CMK (cell line): ENCODE measurements at places on chromosomes 1 and 21.

DNA sequence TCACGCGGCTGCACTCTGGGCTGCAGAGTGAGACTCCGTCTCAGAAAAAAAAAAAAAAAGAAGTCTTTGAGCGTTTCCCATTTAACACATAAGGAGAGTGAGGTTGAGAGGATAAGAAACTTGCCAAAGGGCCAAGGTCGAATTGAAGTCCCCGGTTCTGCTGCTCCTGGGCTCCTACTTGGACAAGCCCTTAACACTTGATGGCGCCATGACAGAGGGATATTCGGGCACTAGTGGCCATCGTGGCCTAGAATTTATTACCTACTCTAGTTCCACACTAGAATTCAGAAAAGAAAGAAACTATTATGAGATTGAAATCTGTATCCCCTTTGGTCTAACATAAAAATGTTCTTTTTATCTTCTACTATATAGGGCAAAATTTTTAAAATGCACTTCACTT is 65.7 kb upstream of the NEK2 start:
- DNase-seq: no peak

GRCh38 chr1:214008347-214008746 is 20.6 kb downstream of the PROX1 start:
- no peak for DNase-seq

DNA sequence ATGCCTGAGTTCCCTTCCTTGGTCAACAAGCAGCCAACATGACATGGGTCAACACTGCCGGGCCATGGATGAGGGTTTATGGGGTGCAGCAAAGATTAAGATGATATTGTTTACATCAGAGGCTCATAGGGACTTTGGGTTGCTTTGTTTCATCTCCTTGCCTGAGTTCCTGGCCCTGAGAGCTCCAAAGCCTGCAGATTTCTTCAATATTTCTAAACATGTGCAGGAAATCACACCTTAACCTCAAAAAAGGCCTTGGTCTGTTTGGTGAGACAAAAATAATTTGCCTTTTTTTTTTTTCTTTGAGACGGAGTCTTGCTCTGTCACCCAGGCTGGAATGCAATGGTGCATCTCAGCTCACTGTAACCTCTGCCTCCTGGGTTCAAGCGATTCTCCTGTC is 876 bp downstream of the SLAMF8 start:
- no peak for DNase-seq

GRCh38 chr1:50666849-50667248 is 243.6 kb upstream of the DMRTA2 start:
- DNase-seq: no peak

DNA sequence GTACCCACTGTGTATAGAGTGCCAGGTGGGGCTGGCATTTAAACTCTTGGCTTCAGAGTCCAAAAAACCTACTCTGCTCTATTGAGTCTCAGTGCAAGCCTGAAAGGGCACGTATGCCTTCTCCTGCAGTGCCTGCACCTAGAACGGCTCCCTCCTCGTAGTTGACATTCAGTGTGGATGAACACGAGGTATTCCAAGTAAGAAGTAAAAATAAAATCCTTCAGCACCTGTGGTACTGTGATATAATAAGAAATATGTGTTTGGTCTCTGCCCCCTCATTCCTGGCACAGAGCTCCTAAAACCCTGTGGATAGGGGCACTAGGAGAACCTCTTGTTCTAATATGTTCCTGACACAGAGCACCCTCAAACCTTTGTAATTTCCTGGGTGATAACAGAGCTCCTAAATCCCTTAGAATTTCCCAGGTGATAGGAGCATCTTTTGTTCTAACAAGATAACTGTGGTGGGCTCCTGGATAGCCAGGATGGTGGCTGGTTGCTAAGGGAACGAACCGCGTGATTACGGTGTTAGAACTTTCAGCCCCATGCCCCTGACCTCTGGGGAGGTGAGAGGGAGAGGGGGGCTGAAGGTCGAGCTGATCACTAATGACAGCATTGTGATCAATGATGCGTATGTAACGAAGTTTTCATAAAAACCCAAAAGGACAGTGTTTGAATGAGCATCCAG is 16.8 kb downstream of the UCK2 start:
- DNase-seq: no peak

DNA sequence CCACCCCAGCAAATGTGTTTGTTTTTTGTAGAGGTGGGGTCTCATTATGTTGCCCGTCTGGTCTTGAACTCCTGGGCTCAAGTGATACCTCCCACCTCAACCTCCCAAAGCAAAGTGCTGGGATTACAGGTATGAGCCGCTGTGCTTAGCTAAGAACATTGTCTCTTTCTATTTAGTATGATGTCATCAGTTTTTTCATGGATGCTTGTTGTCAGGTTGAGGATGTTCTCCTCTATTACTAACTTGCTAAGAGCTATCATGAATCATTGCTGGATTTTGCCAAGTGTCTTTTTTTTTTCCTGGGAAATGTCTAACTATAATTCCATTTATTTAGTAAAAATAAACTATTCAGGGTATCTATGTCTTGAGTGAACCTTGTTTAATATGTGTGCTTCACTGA is 19.0 kb upstream of the MPC2 start:
- DNase-seq: no peak

- DNase-seq: no peak
Observed at GRCh38 chr1:91929250-91929649, 20.0 kb upstream of the BRDT start.

DNA sequence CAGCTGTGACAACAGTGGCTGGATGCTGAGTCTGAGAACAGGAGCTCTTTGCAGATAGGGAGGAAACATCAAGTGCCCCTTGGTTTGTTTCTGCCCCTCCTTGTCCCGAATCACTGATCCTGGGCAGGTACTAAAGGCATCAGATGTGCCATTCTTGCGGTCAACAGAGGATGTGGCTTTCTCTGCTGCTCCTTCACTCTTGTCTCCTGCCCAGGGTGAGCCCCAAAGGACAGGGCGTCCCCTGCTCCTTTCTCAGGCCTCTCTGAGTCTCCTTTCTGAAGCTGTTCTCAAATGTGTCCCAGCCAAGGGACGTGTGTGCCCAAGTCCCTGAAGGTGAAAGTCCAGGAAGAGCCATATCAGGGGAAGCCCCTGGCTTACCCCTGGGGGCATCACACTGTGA is 31.7 kb downstream of the SLC37A1 start:
- no peak for DNase-seq

- DNase-seq: no peak
Observed at GRCh38 chr1:7587773-7588456, 183.2 kb upstream of the VAMP3 start.

- DNase-seq: no peak
Observed at GRCh38 chr1:164565357-164565756, 6.4 kb downstream of the PBX1 start.

- no peak for DNase-seq
Observed at GRCh38 chr1:101311146-101311920, 74.5 kb downstream of the S1PR1 start.

- DNase-seq: no peak
Observed at GRCh38 chr1:236024641-236025040, 40.2 kb downstream of the NID1 start.

DNA sequence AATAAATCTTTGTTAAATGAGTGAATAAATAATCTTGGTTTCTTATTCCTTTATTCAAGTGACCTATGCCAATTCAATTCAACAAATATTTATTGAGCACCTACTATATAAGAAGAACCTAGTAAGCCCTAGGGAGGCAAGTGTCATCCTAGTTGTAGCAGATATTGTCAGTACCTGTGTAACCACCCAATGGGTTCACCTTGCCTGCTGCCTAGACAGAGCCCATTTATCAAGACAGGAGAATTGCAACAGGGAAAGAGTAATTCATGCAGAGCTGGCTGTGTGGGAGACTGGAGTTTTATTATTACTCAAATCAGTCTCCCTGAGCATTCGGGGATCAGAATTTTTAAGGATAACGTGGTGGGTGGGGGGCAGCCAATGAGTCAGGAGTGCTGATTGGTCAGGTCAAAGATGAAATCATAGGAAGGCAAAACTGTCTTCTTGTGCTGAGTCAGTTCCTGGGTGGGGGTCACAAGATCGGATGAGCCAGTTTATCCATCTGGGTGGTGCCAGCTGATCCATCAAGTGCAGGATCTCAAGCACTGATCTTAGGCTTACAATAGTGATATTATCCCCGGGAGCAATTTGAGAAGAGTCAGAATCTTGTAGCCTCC is 53.8 kb upstream of the KCNA3 start:
- no peak for DNase-seq

- DNase-seq: peak; percentile 76
Observed at GRCh38 chr1:20696397-20697333, 21.1 kb downstream of the KIF17 start.

- no peak for DNase-seq
Observed at GRCh38 chr1:11147197-11147770, 41.9 kb upstream of the ANGPTL7 start.

- DNase-seq: no peak
Observed at GRCh38 chr1:110787328-110788071, 85.4 kb upstream of the CD53 start.

- DNase-seq: no peak
Observed at GRCh38 chr21:37443683-37444082, 77.1 kb downstream of the DYRK1A start.

DNA sequence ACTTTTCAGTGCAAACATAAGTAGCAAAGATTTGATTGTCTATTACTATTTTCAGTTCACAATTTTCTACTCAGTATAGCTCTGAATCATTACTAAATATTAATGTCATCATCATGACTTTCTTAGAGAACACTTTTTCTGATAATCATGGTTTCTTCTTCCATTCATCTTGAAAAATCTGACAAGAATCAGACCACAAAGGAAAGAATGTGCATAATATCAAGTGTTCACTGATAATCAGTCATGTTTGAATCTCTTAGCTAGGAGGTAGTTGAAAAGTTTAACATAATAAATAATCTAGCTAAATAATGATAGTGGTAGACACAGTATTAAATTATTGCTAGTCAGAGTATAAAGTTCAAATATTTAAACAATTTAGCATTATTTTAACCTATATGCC is 133.2 kb downstream of the BRINP3 start:
- DNase-seq: no peak

DNA sequence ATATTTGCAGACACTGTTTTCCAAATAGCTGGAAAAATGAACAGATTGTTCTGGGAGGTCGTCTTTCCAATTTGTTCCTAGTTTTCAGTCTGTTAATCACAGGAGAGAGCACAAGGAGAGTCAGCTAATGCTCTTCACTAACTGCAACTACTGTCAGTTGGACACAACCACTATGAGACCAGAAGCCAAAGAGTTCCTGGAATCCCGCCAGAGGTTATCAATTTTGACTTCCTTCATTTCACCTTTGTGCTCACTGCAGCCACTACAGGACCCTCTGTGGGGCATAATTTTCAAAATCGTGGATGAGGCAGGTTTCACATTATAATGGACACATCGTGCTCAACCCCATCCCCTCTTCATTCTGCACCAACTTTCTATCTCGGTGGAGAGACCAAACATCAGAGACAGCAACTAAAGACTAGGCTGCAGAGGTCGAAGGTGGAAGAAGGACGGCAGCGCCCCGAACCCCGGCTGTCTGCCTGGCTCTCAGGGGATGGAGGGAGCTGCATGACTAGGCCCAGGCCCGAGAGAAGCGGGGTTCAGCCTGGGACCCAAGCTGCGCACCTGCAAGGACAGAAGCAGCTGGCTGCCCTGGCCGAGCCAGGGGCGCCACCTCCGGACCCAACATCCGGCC is 602 bp downstream of the KIAA0319L start:
- no peak for DNase-seq

- no peak for DNase-seq
Observed at GRCh38 chr21:39217356-39218081, 34.3 kb upstream of the PSMG1 start.

DNA sequence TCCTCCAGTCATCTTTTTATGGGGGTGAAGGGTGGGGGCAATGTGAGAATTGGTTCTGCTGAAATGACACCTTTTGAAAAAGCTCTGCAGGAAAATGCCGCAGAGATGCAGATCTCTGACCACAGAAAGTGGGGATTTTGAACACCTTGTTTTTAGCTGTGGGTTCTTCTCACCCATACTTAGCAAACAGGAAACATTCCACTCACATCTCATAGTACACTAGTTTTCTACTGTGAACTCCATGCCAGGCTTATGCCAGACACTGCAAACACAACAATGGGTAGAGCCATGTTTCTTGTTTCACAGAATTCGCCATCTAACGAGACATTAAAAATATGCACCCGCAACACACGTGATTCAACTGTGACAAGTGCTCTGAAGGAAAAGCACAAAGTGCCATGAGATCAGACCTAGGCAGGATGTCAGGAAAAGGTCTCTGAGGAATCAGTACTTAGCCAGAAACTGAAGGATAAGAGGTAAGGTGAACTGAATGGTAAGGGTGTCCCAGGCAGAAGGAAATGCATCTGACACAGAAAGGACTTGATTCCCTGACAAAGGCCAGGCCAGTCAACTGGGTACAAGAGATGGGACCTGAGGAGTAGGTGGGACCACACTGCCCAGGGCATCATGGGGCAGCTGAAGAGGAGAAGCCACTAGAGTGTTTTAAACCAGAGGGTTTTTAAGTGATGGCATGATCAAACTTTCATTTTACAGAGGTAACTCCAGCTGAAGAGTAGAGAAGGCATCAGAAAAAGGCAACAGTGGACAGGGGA is 83.8 kb upstream of the JAK1 start:
- no peak for DNase-seq

DNA sequence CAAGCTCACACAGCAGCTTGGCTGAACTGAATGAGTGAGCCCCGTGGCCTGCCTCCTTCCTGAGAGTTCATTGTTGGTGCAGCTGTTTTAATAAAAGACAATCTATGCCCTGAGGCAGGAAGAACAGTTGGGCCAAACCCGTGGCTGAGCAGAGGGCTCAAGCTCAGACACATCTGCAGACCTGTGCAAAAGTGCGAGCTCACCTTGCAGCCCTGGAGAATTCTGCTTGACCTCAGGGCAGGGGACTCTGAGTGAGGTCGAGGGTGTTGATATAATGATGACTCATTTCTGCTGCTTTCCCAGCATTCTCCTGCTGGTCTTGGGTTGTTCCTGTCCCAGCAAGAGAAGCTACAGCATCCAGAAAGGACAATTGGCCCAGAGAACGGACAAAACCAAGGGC is 61.0 kb downstream of the ATP5PO start:
- DNase-seq: no peak

- no peak for DNase-seq
Observed at GRCh38 chr1:100866041-100866900, 28.4 kb downstream of the EXTL2 start.
